ENCODE measurements at places on chromosomes 1 and 21. TPM values are rescaled to one million over a fixed set of nuclear protein-coding genes. Genes with fewer than 3 reads are reported as not detected.

DNA sequence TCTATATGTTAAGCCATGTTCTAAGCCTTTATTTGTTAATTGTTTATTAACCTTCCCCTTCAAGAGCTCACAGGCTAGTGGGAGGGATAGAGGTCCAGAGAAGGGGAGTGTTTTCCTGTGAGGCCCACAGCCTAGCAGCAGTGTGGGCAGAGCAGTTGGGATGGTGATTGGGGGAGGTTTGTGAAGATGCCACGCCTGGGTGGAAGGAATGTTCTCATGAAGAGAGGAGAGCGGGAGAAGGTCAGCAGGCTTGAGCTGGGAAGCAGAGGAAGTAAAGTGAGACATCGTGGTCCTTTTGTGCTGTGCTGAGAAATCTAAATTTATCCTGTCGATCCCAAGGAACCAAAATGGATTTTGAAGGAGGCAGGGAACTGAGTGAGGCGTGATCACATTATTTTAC lies 42.6 kb downstream of the TRAPPC10 start:
- no peak for DNase-seq

- DNase-seq, result no peak
These were observed 53.0 kb downstream of the HMCN1 start for GRCh38 chr1:185787238-185787637.

GRCh38 chr21:23155281-23155680 lies 2157.1 kb downstream of the NCAM2 start:
- no peak for DNase-seq

The MAP3K7CL gene
- 1.3 TPM for total RNA-seq

The RGS13 gene
- 0.17 TPM for total RNA-seq
